MCF 10A (cell line): ENCODE measurements at places on chromosomes 4 and X.
A peak's percentile ranks its signal among the peaks of the same experiment; 100 is the strongest.

GRCh38 chr4:2172161-2172560 lies 69.8 kb downstream of the HAUS3 start:
- no peak for DNase-seq

DNA sequence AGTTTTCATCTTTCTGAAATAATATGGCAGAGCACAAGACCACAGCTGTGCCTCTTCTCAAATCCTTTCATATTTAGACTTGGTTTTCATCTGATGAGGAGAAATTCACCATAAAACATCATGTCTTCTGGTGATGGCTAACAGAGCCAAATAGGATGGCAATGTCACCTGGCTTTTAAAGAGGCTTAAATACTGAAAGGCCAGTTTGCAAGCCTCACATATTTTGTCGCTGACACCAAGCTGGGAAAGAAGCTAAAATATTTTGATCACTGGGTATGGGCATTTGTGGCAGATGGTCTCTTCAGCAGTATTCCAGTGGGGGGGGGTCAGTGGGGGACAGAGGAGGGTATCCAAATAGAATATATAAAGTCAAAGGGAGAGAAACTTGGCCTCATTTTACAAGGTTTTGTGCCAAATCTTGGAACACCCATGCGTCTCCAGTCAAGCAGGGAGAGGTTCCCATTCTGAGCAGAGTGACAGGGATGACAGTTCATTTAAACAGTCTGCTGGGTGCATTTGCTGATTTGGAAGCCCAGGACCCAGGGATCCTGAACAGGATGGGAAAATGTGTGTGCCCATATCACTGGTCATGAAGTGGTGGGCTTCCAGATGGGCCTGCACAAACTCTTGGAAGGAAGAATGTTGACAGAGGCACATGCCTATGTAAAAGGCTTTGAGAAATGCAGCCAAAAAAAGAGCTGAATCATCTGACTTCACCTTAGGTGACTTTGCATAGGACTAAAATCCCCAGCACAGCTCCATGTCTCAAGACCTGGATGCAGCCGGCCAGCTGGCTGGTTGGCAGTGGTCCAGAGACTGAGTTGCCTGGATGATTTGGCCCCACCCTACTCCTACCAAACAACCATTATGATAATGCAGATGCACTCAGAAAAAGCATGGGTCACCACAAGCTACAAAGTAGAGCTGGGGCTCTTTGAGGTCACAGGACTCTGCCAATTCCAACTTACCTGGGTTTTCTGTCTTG lies 484.4 kb upstream of the NR3C2 start:
- peak; percentile 75 for DNase-seq

DNA sequence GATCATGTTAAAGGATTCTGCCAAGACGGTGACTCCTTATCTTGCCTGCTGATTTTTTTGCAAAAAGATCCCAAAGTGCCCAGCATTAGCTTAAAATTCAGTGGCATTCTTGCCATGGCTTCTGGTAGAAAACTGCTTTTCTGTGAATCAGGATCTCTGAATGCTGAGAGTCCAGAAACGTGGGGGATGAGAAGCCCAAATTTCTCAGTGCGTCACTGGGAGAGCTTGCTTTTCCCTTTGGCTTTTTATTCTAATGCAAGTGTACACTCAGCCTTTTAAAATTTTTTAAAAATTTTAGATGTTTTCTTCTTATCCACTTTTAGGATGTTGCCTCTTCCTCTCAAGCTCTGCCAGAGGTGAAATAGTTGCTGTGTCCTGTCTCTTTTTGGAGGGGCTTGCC lies 98.4 kb downstream of the TLL1 start:
- peak; percentile 8 for DNase-seq

DNA sequence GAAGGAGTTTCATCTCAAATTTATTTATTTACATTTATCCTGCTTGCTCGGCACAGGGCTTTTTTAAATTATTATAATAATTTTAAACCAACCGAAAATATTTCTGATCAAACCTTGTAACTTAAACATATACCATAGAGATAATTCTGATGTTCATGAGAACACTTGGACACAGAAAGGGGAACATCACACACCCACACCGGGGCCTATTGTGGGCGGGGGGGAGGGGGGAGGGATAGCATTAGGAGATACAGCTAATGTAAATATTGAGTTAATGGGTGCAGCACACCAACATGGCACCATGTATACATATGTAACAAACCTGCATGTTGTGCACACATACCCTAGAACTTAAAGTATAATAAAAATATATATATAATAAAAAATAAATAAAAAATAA lies 2.9 kb downstream of the ANXA5 start:
- DNase-seq, result no peak
